C1 segment of cervical spinal cord (tissue), 14 donors: ENCODE measurements at places on chromosomes 3 and 15.
A peak's percentile ranks its signal among the peaks of the same experiment; 100 is the strongest.

DNA sequence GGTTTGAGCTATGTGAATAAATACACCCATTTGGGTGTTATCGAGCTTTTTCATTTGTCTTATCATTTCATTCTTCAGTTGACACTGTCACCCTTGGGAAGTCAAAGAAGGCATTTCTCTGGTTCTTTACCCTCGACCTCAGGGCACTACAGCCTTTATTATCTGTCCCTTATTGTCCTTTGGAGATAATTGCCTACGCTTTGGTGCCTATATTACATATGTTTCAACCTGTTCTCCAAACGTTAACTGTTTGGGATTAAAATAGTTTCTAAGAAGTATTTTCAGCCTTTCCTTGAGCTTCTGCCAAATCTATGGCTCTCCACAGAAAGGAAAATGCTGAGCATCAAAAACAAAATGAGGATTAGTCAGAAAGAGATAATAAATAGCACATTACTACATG lies 395.4 kb upstream of the ADAMTS9 start:
- no peak for DNase-seq

DNA sequence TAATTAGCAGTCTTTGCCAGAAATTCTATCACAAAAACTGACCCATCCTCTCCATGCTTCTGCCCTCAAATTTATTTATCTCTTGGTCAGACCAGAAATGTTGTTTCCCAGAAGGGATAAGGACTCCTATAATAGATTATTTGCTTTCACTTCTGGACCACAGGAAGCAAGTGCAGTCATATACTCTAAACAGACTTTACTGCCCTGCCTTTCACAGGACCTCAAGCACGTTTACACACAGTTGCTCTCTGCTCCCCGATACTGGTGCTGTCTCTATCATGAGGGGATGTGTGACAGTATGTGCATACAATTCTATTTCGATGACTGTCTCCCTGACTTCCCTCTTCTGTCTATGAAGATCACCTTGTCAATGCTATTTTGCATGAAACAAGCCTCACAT lies 205.5 kb upstream of the TGFBR2 start:
- DNase-seq, result no peak

DNA sequence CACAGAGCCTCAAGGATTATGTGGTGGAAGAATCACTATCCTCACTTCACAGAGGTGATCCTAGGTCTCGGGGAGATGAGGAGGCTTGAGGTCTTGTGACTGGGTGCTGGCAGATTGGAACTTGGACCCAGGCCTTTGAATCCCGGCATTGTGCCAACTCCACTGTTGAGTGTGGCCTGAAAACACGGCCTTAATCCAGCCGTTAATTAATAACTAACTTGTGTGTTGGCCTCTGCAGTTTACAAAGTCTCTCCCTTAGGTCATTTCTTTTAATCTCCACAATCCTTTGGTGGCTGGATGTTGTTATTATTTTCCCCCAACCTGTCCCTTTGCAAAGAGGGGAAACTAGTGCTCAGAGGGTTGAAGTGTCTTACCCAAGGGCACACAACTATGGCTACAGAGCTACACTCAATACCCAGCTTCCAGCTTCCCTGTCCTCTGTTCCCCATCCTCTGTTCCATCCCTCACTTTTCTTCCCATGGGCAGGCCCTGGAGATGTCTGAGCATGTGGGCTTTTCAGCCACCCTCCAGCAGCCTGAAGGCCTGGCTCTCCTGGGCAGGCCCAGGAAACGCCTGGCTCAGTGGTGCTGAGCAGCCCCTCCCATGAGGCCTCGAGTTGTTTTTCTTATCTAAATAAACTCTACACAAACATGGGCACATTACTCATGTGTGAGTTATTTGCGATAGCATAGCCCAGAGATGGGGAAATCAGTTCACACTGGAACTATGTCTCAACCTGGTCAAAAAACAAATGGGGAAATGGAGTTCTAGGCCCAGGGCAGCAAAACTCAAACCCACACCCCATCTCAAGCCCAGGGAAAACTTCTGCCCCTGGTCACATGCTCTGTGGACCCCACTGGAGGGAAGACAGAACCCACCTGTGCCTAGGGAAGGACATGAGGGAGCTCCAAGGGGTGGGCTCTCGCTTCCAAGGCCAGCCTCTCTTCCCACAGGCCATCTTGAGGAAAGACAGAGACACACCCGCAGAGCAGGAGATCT lies 16.8 kb upstream of the SMAD3 start:
- DNase-seq, result no peak

GRCh38 chr3:18302517-18302916 lies 122.6 kb downstream of the SATB1 start:
- no peak for DNase-seq

DNA sequence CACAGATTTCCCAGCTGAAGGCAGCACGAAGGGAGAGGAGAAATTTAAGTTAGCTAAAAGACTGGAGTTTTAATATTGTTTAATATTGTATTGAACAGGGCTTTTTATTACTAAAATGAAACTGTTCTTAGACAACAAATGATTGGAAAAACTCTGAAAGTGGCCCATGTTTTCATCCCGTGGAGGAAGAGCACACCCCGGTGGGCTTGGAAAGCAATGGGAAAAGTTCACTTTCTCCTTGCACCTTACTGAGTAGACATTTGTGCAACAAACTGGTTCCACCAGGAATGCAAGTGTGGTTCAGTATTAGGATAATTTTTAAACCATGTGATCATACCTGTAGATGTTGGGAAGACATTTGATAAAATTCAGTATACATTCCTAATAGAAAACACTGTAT lies 8.2 kb upstream of the ESYT3 start:
- no peak for DNase-seq

DNA sequence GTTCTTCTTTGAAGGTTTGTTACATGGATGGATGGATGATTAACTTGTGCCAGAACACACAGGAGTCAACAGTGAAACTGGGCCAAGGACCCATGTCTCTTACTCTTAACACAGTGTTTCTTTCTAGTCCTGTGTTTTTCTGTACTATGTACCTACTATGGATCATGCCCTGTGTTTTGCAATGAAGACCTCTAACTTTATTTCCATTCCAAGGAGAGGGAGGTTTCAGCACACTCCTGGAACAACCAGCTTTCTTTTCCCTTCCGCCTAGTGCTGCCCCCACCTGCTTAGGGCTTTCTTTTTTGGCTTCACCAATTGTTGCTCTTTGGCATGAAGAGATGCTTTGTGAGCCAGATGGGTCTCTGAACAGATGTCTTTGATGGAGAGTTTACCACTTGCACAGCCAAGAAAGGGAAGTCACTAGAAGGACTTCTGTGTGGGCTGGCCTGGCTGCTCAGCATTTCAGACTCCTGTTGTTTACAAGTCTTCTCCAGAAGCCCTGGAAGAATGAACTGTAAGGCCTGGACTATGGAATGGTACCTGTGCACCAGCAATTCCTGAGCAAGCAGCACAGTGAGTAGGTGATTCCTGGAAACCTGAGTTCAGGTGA lies 44.5 kb downstream of the SNAPC5 start:
- no peak for DNase-seq

- no peak for DNase-seq
Measured at GRCh38 chr3:87126321-87126720, 100.8 kb upstream of the CHMP2B start.

- DNase-seq, result peak; percentile 62
Measured at GRCh38 chr3:4979428-4980228, at the start of gene BHLHE40. Gene BHLHE40, plus strand, starts transcription at chr3:4979437. Its CDS starts 282 bp downstream, at chr3:4979719.

DNA sequence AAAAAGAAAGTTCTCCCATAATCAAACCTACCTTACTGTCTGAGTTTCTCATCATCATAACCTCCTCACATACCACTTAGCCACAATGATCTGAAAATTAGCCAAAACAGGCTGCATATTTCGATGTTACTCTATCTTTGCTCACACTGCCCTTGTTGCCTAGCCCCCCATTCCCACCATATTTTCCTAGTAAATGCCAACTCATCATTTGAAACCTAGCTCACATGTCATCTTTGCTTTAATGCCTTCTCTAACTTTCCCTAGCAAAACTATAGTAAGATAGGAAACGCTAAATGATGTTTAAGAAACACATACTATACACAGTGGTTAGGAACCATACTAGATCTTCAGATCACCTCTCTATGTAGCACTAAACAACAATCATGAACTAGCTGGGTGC lies 64.9 kb downstream of the INO80 start:
- DNase-seq, result no peak

- DNase-seq, result no peak
Measured at GRCh38 chr3:117695321-117695720, 985.7 kb downstream of the TUSC7 start.

- no peak for DNase-seq
Measured at GRCh38 chr3:140176526-140176925, 241.5 kb downstream of the CLSTN2 start.

DNA sequence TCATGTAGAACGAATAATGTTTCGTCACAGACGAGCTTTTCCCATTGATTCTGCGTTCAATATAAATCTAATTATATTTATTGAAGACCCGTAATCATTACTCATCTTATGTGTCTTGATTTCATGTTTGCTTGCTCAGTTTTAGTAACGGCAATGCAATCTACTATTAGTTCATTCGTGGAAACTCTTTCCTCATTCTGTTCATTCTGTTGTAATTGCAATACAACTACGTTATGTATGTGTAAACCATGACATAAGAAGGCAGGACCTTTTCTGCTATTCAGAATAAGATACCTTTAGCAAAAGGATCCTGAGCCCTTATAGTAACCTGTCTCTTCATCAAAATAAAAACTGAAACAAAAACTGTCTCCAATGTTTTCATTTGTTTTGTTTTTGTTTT lies 6.8 kb upstream of the ARRDC4 start:
- DNase-seq, result no peak

GRCh38 chr15:48718646-48719045 lies 73.1 kb upstream of the FBN1 start:
- no peak for DNase-seq

DNA sequence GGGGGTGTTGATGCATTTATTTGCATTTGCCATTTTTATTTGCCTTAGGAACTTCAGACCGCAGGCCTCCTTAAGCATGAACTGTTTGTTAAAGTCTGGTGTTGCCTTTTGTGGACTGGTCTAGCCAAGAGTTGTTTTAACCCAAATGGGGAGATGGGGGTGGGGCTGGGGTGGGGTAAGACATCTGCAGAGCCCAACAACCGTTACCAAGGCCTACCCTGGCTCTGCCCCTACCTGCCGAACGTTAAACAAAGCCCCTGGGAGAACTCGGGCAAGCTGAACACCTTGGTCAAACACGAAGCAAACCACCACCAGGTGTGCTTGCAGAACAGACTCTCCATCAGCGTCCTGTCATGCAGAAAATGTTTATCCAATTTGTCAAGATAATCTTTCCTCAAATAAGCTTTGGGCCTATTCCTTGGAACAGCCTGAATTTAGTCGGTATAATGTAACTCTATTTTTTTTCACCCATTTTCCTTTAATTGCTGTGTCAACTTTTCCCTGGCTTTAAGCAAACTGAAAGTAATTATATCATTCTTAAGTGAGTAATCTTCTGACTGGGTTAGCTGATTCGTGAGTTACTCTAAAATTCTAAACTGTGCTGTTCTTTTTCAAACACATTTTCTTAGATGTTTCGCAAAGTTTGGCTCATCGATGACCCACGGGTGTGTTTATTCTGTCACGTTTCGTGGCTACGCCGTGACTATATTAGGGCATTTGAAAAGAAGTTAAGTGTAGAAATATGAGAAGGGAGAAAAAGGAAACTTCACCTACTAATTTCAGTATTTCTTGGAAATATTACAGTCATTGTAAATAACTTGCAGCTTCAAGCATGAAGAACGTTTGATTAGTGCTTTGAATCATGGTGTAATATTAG lies 127.6 kb downstream of the SOX2 start:
- no peak for DNase-seq

GRCh38 chr15:52805351-52806283 lies 15.5 kb upstream of the ONECUT1 start:
- DNase-seq, result no peak

DNA sequence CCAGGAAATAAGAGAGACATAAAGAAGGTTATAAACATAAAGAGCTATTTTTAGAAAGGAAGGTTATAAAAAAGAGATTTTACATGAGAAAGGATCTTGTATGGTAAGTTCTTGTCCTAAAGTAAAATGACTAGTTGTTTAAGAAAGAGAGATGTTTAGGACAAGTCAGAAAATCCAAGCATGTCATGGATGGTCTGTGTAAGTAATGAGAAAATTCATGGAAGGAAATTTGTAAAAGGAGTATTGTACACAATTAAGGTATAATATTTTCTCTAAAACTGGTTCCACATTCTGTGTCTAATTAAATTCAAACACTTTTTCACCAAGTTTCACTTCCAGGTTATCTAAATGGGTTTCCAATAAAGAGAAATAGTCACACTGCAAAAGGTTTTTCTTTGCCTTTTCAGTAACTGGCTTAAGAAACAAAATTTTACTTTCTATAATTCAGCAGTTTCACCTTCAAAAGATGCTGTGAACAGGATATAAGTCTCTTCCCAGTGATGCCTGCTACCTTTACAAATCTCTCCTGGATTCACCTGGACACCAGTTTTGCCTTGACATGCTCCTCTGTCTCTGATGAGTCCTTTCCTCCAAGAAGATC lies 455.7 kb downstream of the ZIC1 start:
- DNase-seq, result no peak

DNA sequence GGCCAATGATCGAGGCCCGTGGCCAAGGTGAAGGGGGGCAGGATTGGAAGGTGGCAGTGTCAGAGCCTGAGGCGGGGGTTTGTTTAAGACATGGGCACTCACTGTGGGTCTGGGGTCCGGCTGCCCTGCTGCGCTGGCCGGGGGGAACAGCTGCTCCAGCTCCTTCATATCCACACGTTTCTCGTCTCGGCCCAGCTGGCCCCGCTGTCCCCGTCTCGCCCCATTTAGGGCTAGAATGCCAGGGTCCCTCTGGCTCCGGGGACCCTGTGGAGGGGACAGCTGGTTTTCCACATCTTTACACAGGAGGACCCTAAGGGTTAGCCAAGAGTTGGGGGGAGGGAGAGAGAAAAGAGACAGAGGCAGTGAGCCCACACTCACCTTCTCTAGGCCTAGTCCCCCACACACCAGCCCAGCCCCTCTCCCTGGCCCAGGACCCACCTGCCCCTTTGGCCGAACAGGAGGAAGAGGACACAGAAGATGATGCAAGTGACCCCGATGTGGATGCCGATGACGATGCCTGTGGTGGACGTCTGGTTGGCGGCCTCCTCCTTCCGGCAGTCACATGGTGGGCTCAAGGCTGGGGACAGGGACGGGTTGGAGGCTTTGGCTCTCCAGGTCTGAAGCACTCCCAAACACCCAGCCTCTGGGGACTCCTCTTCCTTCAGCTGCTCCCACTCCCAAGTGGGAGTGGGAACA lies 25.0 kb downstream of the RNU5B-1 start:
- no peak for DNase-seq

GRCh38 chr15:60397772-60398445 lies at the start of gene ANXA2:
Gene ANXA2, minus strand, starts transcription at chr15:60397986. Its CDS starts 11,911 bp downstream, at chr15:60386075.
- peak; percentile 24 for DNase-seq

- DNase-seq, result peak; percentile 15
Measured at GRCh38 chr3:29279806-29280205, 1.1 kb upstream of the RBMS3 start.

- DNase-seq, result no peak
Measured at GRCh38 chr15:41502795-41503668, 9.4 kb downstream of the ITPKA start.

- DNase-seq, result no peak
Measured at GRCh38 chr3:108110934-108111333, 20.1 kb upstream of the CD47 start.
